ENCODE measurements at places on chromosomes 3 and 15.
A peak's percentile ranks its signal among the peaks of the same experiment; 100 is the strongest.

- DNase-seq: no peak
These were observed 13.2 kb upstream of the SLC2A2 start for GRCh38 chr3:171039674-171040073.

DNA sequence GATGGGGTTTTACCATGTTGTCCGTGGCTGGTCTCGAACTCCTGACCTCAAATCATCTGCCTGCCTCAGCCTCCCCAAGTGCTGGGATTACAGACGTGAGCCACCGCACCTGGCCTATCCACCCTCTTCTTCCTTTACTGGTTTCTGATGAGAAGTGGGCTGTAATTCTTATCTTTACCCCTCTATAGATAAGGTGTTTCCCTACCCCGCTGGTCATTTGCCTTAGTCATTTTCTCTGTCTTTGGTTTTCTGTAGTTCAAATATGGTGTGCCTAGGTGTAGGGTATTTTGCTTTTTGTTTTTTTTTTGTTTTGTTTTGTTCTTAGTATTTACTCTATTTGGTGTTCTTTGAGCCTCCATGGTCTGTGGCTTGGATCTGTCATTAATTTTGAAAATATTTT is 41.3 kb downstream of the APBA2 start:
- no peak for DNase-seq

DNA sequence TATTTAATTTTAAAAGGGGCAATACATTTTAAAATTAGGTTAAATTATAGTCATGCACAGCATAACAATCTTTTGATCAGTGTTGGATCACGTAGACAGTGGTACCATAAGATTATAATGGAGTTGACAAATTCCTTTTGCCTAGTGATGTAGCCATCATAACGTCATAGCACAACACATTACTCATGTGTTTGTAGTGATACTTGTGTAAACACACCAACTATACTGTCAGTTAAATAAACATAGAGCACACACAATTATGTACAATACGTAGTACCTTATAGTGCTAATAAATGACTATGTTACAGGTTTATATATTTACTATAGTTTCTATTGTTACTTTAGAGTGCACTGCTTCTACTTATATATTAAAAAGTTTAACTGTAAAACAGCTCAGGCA is 31.2 kb downstream of the FOXB1 start:
- DNase-seq: no peak

DNA sequence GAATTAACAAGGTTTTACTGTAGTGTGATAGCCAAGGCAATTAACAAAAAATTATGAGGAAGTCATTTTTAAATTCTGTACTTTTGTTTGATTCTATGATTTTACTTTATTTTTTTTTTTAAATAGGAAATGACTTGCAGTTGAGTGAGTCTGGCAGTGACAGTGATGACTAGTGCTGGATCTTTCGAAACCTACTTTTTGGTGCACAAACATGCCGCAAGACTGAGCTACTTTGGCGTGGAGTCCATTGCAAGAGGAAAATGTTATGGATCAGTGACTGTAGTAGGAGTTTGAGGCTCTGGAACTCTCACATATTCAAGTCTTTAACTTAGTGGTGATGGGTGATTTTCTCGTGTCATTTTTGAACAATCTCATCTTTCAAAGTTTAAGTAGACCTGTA is 11.6 kb downstream of the EAF1 start:
- no peak for DNase-seq

- no peak for DNase-seq
These were observed 130.5 kb upstream of the PHLDB2 start for GRCh38 chr3:111728566-111728935.

GRCh38 chr3:10335871-10336622 is 15.1 kb upstream of the SEC13 start:
- DNase-seq: peak; percentile 40

- DNase-seq: no peak
These were observed 54.3 kb downstream of the IL20RB start for GRCh38 chr3:137012097-137012501.

GRCh38 chr15:25235391-25235790 is 203.4 kb downstream of the UBE3A start:
- DNase-seq: peak; percentile 50

GRCh38 chr3:136562026-136562425 is 190.2 kb downstream of the STAG1 start:
- DNase-seq: no peak

DNA sequence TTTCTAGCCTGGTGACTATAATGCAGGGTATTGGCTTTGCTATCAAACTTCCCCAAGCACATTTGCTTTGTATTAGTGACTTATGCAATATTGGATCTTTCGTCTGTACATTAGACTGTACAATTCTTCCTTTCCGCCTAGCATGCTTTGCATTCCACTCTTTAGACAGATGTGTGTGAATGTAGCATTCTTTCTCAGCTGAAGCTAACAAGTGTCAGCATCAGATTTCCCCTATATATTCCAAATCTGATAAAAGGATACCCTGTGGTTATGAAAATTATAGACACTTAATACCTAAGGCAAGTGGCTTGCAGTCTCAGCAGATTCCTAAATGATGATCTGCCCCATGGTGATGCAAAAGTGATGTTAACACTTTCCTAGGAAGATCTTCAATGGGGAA is 360.1 kb downstream of the CNTN4 start:
- DNase-seq: no peak

DNA sequence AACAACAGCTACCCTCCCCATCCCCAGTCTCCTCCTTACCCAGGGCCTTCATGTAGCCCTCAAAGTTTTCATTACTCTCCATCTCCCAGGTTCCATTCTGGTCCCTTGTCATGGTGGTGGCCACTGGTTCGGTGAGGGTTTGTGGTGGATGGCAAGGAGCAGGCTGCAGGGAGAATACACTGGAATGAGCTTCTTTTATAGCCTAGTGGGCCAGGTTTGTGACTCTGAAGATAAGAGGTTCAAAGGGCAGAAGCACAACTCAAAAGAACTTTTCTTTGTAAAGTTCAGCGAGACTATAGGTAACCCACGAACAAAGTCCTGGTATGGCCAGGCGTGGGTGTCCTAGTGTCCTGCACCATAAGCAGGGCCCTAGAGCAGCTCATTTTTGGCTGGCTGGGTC is at the start of gene RBP2:
TSS of gene RBP2 (minus strand) at position 169 of the 400 bp plus-strand sequence. CDS start at position 112, 57 bp downstream.
- DNase-seq: no peak

- DNase-seq: no peak
These were observed 2.3 kb upstream of the EIF2AK4 start for GRCh38 chr15:39931615-39932014.

GRCh38 chr3:46509661-46510187 is 11.9 kb downstream of the RTP3 start:
- DNase-seq: no peak

DNA sequence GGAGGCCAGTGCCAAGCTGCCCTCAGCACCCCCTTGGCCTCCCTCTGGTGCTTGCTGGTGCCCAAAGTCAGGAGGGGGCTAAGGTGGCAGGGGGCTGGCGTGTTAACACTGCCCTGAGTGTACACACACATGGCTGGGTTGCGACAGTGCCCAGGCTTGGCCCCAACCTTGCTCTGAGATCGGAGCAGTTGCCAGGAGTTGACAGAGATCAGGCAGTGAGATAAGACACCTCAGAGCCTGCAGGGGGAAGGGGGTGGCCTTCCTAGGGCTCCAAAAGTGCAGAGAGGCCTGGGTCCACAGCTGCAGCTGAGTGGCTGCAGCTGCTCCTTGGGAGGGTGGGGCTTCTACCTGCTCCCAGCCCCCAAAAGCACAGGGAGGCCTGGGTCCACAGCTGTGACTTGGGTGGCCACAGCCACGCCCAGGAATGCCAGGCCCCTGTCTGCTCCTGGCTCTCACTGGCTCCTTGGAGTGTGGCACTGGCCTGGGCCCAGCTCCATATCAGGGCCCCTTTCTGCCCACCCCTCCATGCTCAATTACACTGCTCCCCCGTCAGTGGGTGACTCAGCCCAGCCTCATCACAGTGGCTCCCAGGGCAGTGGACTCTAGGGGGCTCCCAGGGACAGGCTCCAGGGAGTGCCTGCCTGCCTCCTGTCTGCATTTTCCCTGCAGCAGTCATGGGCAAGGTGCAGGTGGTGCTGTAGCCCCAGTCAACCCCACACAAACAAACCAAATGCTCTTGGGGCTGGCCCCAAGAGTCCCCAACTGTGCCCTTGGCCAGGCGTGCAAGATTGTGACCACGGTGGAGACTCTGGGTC is 56.4 kb upstream of the C15orf39 start:
- DNase-seq: no peak

- no peak for DNase-seq
These were observed 128.7 kb upstream of the MB21D2 start for GRCh38 chr3:193046371-193046770.

GRCh38 chr3:16417945-16418739 is 95.4 kb downstream of the RFTN1 start:
- DNase-seq: no peak

GRCh38 chr3:25683882-25684281 is 19.2 kb upstream of the TOP2B start:
- DNase-seq: no peak

- no peak for DNase-seq
These were observed 13.8 kb downstream of the THSD4 start for GRCh38 chr15:71128939-71129562.

DNA sequence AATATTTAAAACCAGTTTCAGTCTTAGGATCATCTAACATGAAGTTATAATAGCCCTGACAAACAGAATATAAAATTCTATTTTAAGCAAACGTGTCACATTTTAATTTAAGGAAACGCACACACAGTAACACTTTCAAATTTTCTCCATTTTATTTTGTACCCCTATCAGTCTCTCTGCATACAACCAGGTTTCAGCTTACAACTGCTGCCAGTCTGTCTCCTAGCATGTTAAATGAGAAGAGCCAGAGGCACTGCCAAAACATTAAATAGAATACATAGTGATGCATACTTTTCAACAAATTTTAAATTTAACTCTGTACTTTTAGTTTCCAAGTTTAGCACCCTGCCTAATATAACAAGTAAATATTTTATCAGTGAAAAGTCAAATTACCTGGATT is 60.8 kb downstream of the UACA start:
- no peak for DNase-seq

DNA sequence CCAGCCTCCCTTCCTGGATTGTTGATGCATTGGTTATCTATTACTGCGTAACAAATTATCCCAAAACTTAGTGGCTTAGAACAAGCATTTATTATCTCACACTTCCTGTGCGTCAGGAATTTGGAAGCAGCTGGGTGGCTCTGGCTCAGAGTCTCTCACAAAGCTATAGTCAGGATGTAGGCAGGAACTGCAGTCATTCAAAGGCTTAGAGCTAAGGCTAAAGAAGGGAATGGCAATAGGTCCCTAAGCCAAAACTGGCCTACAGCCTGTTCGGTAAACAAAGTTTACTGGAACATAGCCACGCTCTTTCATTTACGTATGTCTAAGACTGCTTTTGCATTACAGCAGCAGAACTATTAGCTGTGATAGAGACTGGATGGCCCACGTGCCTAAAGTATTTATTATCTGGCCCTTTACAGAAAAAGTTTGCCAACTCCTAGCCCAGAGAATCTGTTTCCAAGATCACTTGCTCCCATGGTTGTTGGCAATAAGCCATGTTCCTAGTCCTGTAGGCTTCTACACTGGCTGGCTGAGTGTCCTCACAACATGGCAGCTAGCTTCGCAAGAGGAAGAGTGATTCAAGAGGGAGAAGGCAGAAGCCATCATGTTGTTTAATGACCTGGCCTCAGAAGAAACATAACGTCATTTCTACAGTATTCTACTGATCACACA is 132.4 kb downstream of the SNRK start:
- DNase-seq: no peak

DNA sequence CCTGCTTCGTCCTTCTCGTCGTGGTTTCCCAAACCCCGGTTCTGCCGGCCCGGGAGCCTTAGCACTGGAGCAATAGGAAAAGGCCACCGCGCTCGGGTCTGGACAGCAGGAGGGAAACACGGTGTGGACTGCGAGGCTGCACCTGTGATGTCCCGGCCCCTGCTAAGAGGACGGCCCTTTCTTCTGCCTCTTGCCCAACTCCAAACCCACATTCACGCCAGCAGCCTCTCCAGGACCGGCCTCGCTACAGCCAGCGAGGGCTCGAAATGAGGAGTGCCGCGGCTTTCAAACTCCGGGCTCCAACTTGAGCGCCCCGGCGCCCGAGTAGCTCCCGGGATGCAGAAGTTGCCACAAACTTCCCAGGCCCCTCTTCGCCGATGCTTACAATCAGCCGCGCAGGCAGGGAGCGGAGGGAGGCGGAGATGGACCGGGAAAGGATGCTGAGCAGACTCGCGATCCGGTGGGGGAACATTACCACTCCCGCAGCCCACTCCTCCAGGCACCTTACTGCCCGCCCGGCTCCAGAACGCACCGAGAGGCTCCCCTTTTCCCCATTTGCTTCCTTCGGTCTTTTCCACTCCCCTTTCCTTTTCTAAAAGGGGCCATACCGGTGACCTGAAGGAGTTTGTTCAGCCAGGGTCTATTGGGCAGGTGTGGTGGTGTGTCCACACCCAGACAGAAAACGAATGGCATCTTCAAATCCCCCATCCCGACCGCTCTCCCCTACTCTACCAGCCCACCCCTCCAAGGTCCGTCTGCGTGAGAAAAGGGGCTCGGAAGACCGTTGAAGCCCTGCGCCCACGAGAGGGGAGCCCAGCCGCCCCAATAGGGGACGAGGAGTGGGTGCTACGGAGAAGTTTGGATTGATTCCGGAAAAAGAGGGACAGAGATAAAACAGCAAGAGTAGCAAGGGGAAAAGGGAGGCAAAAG is 18.8 kb upstream of the SATB1 start:
- peak; percentile 48 for DNase-seq

DNA sequence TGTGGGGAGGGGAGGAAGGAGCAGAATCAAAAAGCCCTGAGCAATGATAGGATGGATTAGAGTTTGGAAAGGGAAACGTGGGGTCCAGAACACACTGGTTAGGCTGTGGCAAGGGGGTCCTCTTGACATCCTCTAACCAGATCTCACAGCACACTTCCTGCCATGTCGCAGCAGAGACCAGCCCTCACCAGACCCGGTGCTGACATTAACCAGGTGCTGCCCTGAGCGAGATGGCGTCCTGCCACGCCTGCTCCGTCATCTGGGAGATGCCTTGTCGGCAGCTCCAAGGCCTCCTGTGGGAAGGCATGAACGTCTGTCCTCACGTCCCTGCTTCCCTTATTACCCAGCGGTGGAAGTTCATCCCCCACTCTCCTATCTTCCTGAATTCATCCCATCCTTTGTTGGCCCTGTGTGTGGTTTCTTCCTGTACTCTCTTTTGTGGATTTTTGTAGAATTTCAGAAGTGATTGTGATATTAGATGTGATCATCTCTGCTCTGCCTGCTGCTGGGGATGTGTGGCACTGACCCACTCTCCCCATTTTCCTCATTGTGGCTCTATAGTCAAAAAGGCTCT is 29.4 kb upstream of the MYZAP start:
- DNase-seq: peak; percentile 78

DNA sequence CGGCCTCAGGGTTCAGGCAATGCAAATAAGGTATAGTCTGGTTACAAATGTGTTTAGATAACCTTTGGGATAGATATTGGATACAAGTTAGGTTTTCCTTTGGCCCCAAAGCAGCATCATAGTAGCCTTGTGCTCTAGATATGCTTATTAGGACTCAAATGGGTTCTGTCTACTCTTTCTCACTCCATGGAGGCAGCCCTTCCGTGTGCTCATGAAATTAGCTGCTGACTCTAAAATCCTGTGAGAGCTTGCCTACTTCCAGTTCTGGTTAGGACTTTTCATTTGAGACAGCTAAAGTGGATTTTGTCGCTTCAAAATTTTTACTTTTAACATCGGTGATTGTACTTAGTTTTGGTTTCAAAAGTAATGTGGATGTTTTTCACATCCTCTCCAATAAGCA is 1.6 kb downstream of the CDV3 start:
- DNase-seq: no peak

- DNase-seq: no peak
These were observed 33.1 kb downstream of the ZNF592 start for GRCh38 chr15:84781495-84781894.

GRCh38 chr15:87710406-87710805 is 546.1 kb downstream of the NTRK3 start:
- no peak for DNase-seq
